ENCODE measurements at places on chromosomes 11 and 22.

GRCh38 chr11:112734207-112734606 is 227.0 kb upstream of the NCAM1 start:
- DNase-seq: no peak

GRCh38 chr11:86587264-86588193 is 84.9 kb downstream of the ME3 start:
- no peak for DNase-seq

DNA sequence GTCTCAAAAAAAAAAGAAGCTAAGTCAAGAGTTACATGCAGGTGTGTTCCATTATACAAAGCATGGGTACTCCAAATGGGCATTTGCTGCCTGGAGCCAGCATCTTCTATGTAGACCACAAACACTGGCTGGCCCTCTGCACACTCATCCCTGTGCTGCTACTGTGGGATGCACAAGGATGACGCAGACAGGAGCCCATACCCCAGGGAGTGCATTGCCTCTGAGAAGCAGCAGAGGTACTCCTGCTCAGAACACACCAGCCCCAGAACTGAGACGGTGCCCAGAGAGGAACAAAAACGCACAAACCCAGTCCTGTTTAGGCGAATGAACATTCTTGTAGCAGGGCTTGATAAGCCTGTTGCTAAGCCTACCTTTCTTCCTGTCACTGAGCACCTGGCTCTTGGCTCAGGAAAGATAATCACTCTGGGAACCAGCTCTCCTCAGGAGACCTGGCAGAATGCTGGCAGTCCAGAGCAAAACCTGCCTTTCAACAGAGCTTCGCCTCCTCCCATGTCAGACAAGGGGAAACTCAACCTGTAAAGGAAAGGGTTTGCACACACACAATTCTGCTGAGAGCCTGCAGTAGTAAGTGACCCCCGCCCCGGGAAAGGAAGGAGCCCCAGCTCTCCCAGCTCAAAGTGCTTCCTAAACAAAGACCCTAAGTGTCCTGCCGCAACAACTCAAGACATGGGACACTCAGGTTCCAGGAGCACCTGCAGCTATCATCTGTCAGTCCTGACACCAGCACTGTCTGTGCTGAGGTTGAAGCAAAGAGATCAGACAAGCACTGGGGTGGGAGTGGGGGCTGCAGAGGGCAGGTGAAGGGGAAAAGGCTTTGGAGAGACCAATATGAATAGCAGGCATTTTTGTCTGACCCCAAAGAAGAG is 145.7 kb downstream of the TENM4 start:
- DNase-seq: no peak

GRCh38 chr11:118305726-118306125 is 1.2 kb downstream of the CD3E start:
- no peak for DNase-seq

DNA sequence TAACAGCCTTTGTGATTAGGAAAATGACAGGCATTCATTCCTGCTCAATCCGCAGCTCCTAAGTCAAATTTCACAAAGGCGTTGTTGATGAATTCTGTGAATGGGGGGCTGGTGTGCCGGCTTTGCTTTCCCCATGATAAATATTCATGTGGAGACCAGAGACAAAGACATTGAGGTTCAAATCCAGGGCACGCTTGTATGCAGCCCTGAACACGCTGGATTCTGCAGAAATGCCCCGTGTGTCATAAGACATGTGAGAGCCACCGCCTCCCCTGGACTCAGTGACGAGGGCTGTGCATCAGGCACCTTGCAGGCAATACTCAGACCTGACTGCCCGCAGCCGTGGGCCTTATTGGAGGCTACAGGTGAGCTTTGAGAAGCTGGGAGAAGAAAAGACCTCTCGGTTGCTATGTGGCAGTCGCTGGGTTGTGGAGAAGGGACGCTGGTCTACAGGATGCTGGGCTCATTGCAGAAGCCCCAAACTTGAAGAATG is 906.2 kb downstream of the BRD1 start:
- DNase-seq: no peak

DNA sequence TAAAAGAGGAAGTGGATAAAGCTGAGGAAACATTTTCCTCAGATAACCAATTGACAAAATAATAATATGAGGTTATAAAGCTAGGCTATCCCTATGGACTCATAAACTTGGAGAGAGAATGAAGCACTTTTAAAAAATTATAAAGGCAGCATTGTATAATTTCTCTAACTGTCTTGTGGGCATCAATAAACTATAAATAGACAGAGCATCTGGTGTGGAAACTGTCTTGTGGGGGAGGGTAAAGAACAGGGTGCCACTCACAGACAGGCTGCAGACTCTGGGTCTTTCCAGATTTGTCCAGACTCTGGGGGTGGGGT is 333.5 kb downstream of the BUD13 start:
- DNase-seq: peak; percentile 37

DNA sequence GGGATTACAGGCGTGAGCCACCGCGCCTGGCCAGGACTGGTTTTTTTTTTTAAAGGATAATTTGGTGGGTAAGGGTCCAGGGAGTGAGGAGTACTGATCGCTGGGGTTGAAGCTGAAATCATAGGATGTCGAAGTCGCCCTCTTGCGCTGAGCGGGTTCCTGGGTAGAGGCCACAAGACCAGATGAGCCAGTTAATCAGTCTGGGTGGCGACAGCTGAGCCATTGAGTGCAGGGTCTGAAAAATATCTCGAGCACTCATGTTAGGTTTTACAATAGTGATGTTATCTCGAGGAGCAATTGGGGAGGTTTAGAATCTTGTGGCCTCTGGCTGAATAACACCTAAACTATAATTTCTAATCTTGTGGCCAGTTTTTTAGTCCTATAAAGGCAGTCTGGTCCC is 7.8 kb downstream of the APOL5 start:
- DNase-seq: no peak

GRCh38 chr22:24353121-24353520 is 74.3 kb upstream of the ADORA2A start:
- DNase-seq: no peak

- DNase-seq: no peak
These were observed 15.5 kb downstream of the CSF2RB start for GRCh38 chr22:36928786-36929535.

DNA sequence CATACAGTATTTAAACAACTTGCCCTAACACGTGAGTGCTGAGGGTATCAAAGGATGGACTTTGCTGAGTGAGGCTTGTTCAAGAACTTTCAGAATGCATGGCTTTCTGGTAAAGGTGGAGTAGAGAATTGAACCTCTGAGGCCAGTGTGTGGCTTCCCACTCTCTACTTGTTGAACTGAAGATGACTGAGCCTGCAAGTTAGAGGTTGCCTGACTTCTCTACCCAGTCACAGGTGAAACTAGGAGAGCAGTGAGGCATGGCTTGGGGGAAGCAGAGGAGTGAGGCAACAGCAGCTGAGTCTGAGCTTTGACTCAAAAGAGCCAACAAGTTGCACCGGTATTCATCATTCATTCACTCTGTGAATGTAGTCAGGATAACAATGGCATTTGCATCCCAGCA is 256.4 kb upstream of the SESN3 start:
- DNase-seq: no peak

GRCh38 chr11:121714351-121714750 is 261.6 kb upstream of the SORL1-AS1 start:
- DNase-seq: no peak

DNA sequence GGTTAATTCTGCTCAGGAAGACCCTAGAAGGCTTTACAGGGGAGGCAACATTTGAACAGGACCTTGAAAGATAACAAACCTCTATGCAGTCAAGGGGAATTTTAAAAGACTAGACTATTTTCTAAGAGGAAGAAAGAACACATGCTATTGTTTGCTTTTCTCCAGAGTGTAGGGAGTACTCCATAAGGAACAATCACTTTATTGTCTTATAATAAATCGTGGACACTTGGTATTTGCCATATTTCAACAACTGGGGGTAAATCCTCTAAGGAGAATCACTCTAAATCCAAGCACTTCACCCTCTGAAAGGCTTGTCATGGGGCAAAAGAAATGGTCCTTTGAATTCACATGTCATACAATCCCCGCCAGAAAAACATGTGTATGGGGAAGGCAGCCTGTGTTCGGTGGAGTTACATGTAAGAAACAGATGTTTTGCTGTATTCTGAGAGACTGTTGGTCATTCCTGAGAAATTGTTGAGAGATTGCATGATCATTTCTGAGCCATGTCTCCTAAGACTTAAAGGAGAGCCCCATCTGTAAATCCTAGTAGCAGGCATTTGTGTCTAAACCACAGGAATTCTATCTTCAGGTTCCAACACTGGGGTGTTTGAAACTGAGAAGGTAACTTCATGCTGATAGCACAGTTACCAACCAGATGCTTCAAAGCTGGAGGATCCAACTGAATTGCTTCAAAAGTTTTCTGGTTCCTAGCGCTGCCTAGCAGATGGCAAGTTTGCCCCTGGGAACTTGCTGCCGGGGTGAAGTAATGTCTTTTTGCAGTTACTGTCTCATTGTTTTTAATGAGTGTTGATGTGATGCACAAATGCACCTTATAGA is 66.8 kb downstream of the FZD4 start:
- no peak for DNase-seq

DNA sequence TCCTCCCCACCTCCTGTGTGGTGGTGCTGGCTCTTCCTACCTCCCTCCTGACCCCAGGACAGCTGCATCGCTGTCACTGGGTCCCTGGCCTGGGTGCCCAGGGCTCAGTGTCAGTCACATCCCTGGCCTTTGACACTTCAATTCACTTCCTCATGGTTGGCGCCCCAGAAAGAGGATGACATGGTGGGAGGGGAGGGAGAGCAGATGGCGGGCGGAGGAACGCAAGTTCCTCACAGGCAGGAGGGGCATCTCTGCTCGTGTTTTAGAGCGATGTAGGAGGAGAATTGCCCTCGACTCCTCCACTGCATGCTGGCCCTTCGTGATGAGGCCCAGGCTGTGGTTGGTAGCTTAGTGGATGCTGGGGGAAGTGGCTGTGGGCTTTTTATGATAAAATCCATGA is 35.1 kb upstream of the KRTAP5-7 start:
- peak; percentile 1 for DNase-seq

DNA sequence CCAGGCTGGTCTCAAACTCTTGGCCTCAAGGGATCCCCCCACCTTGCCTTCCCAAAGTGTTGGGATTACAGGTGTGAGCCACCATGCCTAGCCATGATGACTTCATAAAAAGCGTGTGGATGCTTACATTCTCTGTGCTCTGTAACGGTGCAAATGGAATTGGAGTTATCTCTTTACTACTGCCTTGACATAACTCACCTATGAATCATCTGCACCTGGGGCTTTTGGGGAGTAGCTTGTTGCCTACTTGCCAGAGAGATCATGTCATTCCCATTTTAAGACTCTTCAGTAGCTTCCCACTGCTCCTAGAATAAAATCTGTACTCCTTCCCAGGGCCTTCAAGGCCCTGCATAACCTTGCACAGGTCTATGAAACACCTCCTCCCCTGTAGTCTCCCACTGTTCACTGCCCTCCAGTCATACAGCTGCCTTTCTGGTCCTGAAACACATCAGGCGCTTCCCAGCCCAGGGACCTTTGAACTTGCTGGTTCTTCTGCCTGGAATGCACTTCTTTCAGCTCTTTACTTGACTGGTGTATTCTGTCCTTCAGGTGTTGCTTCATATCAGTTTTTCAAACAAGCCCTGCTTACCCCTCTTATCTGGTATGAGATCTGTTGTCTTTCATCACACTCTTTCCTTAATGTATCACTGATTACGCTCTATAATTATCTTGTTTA is 19.6 kb upstream of the MOGAT2 start:
- DNase-seq: no peak

DNA sequence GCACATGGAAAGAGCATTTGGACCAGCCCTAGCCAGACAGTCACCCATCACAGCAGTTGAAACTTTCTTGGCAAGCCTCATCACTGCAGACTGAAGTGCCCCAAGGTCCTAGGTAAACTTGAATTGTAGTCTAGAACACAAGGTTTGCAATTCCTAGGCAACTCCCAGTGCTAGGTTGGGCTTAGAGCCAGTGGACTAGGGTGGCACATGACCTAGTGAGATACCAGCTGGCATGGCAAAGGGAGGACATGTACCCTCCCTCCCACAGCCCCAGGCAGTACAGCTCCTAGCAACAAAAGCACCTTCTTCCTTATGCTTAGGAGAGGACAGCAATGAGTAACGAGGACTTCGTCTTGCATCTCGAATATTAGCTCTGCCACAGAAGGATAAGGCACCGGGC is 889.5 kb downstream of the JRKL start:
- DNase-seq: no peak

DNA sequence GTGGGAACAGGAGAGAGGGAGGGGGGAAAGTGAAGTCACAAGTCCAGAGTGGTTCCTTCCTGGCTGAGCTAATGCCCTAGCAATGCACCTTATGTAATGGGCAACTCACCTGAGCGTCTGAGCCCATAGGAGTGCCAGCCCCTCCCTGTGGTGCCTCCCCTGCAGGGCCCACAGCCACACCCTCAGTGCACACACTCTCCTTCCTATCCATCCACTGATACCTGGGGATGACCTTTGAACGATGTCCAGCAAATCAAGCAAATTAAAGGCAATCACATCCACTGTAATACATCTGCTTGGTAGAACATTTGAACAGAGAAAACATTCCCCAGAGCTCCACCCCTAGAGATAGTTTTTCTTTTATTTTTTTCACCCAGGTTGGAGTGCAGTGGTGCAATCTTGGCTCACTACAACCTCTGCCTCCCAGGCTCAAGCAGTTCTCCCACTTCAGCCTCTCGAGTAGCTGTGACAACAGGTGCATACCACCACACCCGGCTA is 19.6 kb upstream of the MICAL2 start:
- DNase-seq: no peak

- DNase-seq: no peak
These were observed 183.5 kb upstream of the SORL1-AS1 start for GRCh38 chr11:121636081-121636799.
